NCI-H82 (cell line): ENCODE measurements at places on chromosomes 12 and 14.
A peak's percentile ranks its signal among the peaks of the same experiment; 100 is the strongest.

DNA sequence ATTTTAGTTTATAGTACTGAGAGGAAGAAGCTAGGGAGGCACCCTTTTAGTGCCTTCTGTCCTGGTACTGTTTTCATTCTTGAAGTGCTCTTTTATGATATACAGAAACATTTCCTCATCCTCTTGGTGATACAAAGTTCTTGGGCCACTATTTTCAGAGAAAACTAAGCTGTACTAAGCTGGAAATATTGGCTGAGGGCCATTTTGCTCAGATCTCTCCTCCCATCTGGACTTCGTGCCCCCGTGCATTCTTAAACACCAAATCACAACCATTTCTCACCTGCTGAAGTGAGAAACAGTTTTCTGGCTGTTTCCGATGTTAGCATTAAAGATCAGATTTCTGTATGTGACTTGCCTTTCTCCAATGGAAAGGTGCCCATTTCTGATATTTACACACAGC lies 158.9 kb downstream of the FBXL14 start:
- DNase-seq, result peak; percentile 11

DNA sequence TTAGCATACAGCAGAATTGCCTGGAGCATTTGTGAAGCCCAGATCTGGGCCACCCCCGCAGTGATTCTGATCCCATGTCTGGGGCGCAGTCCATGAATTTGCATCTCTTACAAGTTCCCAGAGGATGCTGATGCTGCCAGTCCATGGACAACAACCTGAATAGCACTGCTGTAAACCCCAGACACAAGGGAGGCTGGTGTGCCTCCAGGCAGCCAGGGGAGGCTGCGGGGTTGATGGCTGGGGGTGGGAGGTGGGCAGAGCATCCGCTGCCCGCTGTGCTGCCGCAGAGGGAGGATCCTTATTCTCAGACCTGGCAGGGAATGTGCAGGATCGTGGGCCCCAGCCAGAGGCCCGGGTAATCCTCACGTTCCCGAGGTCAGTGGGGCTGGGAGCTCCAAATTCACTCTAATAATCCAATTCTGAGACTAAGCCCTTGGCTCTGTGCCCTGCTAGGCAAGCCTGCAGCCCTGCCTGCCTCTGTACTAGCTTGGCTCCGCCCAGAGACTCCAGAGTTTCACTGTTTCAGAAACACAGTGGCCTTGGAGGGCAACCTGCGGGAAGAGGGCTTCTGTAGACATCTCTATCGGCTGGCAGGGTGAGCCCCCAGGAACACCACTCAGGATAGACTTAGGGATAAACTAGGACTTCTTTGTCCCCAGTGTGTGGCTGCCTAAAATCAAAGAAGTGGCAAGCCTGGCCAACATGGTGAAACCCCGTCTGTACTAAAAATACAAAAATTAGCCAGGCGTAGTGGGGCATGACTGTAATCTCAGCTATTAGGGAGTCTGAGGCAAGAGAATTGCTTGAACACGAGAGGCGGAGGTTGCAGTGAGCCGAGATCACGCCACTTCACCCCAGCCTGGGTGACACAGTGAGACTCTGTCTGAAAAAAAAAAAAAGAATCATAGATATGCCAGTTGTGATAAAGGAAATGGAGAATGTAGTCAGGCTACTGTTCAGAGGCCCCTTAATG lies 17.8 kb upstream of the MLEC start:
- peak; percentile 99 for DNase-seq

- DNase-seq, result peak; percentile 71
Measured at GRCh38 chr12:116294454-116295165, 17.1 kb upstream of the MED13L start.

GRCh38 chr12:104460973-104461698 lies 4.4 kb downstream of the CHST11 start:
- no peak for DNase-seq

DNA sequence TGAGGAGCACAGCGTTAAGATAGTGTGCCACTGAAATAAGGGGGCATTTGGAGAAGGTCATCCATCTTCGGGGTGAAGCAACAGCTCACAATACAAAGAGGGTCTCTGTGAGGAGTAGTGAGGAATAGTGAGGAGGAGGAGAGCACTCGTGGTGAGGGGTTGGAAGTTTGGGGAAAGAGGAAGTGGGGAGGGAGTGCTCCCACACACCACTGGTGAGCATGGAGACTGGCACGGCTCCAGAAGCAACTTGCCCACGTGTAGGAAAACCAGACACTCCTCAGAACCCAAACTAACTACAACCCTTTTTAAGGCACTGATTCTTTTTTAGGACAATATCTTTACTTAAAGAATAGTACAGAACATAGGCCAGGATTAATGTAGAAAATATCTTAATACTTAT lies 48.9 kb downstream of the GALNT8 start:
- DNase-seq, result no peak
